HFFc6 (cell line): ENCODE measurements at places on chromosomes 13 and 19. TPM values are rescaled to one million over a fixed set of nuclear protein-coding genes. Genes with fewer than 3 reads are reported as not detected.

GRCh38 chr13:23580684-23581060 is 10.5 kb downstream of the TNFRSF19 start:
- peak overlapping the region; percentile 77 for H3K27ac ChIP-seq
- no peaks in the 10 kb centered on the region; the same call in 1 of the 2 replicates for H3K27me3 ChIP-seq
- no peak for DNase-seq
- H3K4me1 ChIP-seq = peaks cover 31% of the 10 kb centered on the region
- H3K36me3 ChIP-seq = no peaks in the 10 kb centered on the region

GRCh38 chr19:44879309-44880065 is 11.6 kb upstream of the TOMM40 start:
- no peak overlapping the region for H3K27ac ChIP-seq
- H3K27me3 ChIP-seq = no peaks in the 10 kb centered on the region; the same call in 1 of the 2 replicates
- H3K4me1 ChIP-seq = peaks cover 24% of the 10 kb centered on the region
- peaks cover 31% of the 10 kb centered on the region for H3K36me3 ChIP-seq
- no peak for DNase-seq

- no peak for DNase-seq
- no peaks in the 10 kb centered on the region for H3K4me1 ChIP-seq
- H3K36me3 ChIP-seq = peaks cover 4% of the 10 kb centered on the region; the same call in 1 of the 2 replicates
Measured at GRCh38 chr13:88701551-88701950, 1030.4 kb downstream of the SLITRK5 start.

- DNase-seq = no peak
- no peaks in the 10 kb centered on the region for H3K36me3 ChIP-seq
- H3K27me3 ChIP-seq = peaks cover 11% of the 10 kb centered on the region
- no peaks in the 10 kb centered on the region for H3K4me1 ChIP-seq
Measured at GRCh38 chr19:33774751-33775150, 21.9 kb upstream of the KCTD15 start.

DNA sequence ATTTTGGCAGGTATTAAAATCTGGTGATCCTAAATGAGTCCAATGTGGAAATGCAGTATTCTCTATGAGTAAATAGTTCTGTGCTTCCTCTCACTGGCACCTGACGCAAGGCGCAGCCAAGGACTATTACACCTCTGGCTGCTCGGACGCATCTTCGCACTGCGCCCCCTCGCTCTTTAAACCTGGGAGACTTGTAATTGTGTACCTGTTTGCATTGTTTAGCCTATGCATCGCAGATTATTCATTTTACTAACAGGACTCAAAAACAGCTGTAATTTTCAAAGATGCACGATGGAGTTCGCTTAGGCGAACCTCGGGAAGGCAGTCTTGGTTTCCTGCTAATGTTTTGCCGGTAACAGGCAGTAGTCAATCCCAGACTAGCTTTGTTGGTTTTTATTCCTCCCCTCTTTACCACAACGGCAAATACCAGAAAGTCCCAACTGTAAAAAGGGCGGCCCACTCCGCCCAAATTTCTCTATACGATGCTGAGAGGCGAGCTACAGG is 113.2 kb downstream of the KCNRG start:
- peaks cover 35% of the 10 kb centered on the region for H3K4me1 ChIP-seq
- H3K4me3 ChIP-seq = peak overlapping the region; percentile 26; the same call in 1 of the 2 replicates
- H3K27ac ChIP-seq = no peak overlapping the region
- H3K27me3 ChIP-seq = peaks cover 53% of the 10 kb centered on the region

Gene CLEC11A
- 140 to 183 TPM (median 155 TPM) in 3 replicates for total RNA-seq

- no peak overlapping the region for H3K27ac ChIP-seq
- no peaks in the 10 kb centered on the region for H3K4me1 ChIP-seq
- H3K4me3 ChIP-seq = no peak overlapping the region
- DNase-seq = no peak
- H3K36me3 ChIP-seq = no peaks in the 10 kb centered on the region
Measured at GRCh38 chr19:40519352-40520322, 52.8 kb downstream of the SPTBN4 start.

Gene PCDH9
- total RNA-seq = 2.5 to 6.0 TPM (median 4.7 TPM) in 3 replicates

Gene CD22
- 0.54 TPM in 1 of 3 replicates, not detected in the others for total RNA-seq

Gene OR1M1
- not detected in 2 replicates for total RNA-seq

DNA sequence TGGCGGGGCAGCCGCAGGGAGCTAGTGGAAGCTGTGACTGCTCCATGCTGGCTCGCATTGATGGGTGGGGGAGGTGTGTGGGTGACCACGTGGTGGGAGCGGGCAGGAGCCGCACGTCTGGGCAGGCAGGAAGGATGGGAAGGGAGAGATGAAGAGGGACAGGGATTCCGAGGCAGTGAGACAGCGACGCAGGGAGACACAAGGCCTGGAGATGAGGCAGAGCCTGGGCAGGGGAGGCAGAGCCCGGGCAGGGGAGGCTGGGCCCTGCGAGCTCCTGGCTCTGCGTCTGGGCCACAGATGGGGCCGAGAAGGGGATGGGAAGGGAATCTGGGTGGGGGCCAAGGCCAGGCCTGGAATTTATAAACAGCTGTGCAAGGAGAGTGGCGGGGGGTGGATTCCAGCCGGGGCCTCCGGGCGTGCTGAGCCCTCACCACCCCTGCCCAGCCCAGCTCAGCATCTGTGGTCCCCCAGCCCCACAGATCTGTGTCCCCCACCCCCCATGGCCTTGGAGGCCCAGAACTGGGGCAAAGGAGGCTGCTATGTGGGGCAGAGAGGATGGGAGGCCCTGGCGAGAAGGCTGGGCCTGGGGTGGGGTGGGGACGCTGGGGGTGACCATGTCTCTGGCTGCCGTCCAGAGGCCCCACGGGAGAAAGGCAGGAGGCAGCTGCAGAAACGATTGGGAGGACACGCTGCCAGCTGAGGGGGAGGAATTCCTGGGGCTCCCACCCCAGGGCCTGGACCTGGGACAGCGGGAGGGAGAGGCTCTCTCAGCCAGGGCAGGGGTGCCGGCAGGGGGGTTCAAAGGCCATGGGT is 6.0 kb downstream of the EHD2 start:
- peaks cover 88% of the 10 kb centered on the region for H3K4me1 ChIP-seq
- peak overlapping the region; percentile 86 for H3K4me3 ChIP-seq
- H3K27me3 ChIP-seq = peaks cover 3% of the 10 kb centered on the region
- peaks cover 40% of the 10 kb centered on the region for H3K36me3 ChIP-seq
- peak overlapping the region; percentile 82 for H3K27ac ChIP-seq
- DNase-seq = peak; percentile 100

Gene KLF1
- not detected in 3 replicates for total RNA-seq

Gene CDX2
- total RNA-seq = not detected in 2 replicates

GRCh38 chr19:35332817-35333216 is 3.8 kb downstream of the CD22 start:
- no peaks in the 10 kb centered on the region for H3K36me3 ChIP-seq
- peaks cover 67% of the 10 kb centered on the region for H3K27me3 ChIP-seq
- H3K27ac ChIP-seq = no peak overlapping the region
- H3K4me3 ChIP-seq = no peak overlapping the region
- no peak for DNase-seq

Gene IL12RB1
- not detected in 2 replicates for total RNA-seq

GRCh38 chr13:99813336-99814095 is 158.1 kb downstream of the ZIC5 start:
- H3K4me3 ChIP-seq = peak overlapping the region; percentile 48
- DNase-seq = peak; percentile 6
- H3K27ac ChIP-seq = no peak overlapping the region; the same call in 1 of the 2 replicates
- H3K36me3 ChIP-seq = no peaks in the 10 kb centered on the region
- H3K27me3 ChIP-seq = peaks cover 8% of the 10 kb centered on the region

- no peaks in the 10 kb centered on the region for H3K4me1 ChIP-seq
- H3K27me3 ChIP-seq = peaks cover 1% of the 10 kb centered on the region; the same call in 1 of the 2 replicates
- H3K36me3 ChIP-seq = 0 out of 2 replicates have a peak, but pooled peaks cover 3% of the 10 kb centered on the region
- no peak for DNase-seq
Measured at GRCh38 chr13:58500938-58501337, 869.4 kb downstream of the PCDH17 start.

GRCh38 chr19:11657307-11657706 is 60.0 kb downstream of the ZNF627 start:
- no peak overlapping the region for H3K4me3 ChIP-seq
- peaks cover 5% of the 10 kb centered on the region; the same call in 1 of the 2 replicates for H3K27me3 ChIP-seq
- H3K4me1 ChIP-seq = no peaks in the 10 kb centered on the region
- H3K36me3 ChIP-seq = peaks cover 32% of the 10 kb centered on the region
- DNase-seq = no peak

Gene ZNF570
- 1.8 and 4.6 TPM in 2 replicates for total RNA-seq

DNA sequence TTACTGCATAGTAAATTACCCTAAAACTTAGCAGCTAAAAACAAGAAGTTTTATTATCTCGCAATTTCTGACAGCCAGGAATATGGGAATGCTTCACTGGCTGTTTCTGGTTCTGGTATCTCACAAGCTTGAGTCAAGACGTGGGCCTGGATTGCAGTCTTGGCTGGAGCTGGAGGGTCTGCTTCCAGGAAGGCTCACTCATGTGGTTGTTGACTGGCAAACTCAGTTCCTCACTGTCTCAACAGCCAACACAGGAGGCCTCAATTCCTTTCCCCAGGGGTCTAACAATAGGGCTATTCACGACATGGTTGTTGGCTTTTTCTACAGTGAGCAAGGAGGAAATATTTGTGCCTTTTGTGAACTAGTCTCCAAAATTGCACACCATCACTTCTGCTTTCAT is 146.3 kb downstream of the GPC5 start:
- H3K4me1 ChIP-seq = no peaks in the 10 kb centered on the region
- H3K4me3 ChIP-seq = no peak overlapping the region
- H3K36me3 ChIP-seq = no peaks in the 10 kb centered on the region

Gene FXYD3
- total RNA-seq = not detected in 3 replicates

- no peak overlapping the region for H3K27ac ChIP-seq
- no peak for DNase-seq
- no peak overlapping the region for H3K4me3 ChIP-seq
- H3K36me3 ChIP-seq = no peaks in the 10 kb centered on the region
- no peaks in the 10 kb centered on the region for H3K27me3 ChIP-seq
Measured at GRCh38 chr13:70720386-70720785, 612.1 kb upstream of the KLHL1 start.

Gene PSPN
- 1.5 to 2.2 TPM (median 2.0 TPM) in 3 replicates for total RNA-seq

- H3K27me3 ChIP-seq = peaks cover 6% of the 10 kb centered on the region
- H3K4me1 ChIP-seq = peaks cover 13% of the 10 kb centered on the region
- no peak overlapping the region for H3K27ac ChIP-seq
- peaks cover 32% of the 10 kb centered on the region for H3K36me3 ChIP-seq
Measured at GRCh38 chr13:98334620-98335205, 157.6 kb upstream of the RNF113B start.

- peaks cover 1% of the 10 kb centered on the region; the same call in 1 of the 2 replicates for H3K27me3 ChIP-seq
- no peak overlapping the region for H3K4me3 ChIP-seq
- no peak for DNase-seq
- peaks cover 75% of the 10 kb centered on the region for H3K36me3 ChIP-seq
Measured at GRCh38 chr19:9671655-9672054, 3.2 kb downstream of the ZNF562 start.

DNA sequence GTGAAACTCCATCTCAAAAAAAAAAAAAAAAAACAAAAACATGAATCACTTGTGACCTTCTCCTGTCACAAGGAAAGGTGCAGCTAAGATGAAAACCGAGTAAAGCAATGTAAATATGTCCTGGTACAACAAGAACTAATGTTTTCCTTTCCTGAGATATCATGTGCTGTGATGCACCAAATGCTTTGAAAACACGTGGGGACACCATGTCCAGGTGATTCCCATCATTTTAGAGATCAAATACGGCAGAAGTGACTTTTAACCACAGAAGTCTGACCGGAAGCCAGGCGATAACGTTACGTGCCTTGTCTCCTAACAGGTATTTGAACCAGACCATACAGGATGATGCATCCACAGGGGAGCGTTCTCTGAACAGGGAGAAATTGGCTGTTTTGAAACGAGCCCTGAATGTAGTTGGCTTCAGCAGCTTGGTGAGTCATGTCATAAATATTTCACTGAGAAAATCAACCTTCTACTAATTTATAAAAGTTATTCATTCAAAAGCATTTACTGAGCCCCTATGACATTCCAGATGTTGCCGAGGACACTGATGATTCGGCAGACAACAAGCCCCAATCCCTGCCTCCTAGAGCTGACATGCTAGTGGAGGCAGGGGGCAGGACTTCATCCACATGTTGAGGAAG is 328.1 kb downstream of the MYO16 start:
- peaks cover 2% of the 10 kb centered on the region; the same call in 1 of the 2 replicates for H3K27me3 ChIP-seq
- H3K27ac ChIP-seq = peak overlapping the region; percentile 70
- H3K4me3 ChIP-seq = peak overlapping the region; percentile 68
- peaks cover 28% of the 10 kb centered on the region for H3K4me1 ChIP-seq
- H3K36me3 ChIP-seq = no peaks in the 10 kb centered on the region
- peak; percentile 73 for DNase-seq

DNA sequence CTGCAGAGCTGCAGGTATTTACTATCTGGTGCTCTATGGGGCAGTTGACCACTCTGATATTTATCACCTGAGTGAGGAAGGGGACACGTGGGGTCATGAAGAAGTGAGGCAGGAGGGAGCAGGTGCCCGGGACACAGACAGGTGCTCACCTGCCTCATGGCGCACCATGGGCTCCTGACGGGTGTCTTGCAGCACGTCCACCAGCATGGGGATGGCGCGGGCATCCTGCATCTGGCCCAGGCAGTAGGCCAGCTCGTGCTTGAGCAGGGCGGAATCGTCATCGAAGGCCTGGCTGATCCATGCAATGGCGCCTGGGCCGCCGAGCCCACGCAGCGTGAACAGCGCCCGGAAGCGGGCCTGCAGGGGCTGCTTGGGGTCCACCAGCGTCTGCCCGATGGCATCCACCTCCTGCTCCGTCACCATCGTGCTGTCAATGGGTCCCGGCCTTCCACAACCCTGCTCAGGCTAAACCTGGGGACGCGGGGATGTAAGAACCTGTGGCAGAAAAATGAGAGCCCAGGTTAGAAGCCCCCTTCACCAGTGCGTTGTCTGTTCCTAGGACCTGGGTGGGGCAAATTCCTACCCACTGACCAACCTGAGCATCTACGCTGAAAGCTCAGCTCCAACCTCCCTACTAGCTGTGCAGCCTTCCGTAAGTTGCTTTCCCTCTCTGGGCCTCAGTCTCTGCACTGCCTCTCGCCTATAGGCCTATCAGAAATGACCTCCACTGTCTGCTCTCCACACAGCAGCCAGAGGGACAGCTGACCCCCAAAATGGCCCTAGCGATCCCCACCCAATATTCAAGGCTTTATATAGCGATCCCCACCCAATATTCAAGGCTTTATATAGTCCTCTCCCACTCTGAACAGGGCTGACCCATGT is 3.8 kb downstream of the DOHH start:
- no peak overlapping the region for H3K4me3 ChIP-seq
- no peak for DNase-seq
- H3K27me3 ChIP-seq = no peaks in the 10 kb centered on the region
- H3K36me3 ChIP-seq = peaks cover 15% of the 10 kb centered on the region

GRCh38 chr19:53461866-53462265 is 5.7 kb upstream of the ZNF813 start:
- H3K27me3 ChIP-seq = peaks cover 5% of the 10 kb centered on the region
- H3K27ac ChIP-seq = no peak overlapping the region
- DNase-seq = no peak
- peaks cover 63% of the 10 kb centered on the region for H3K36me3 ChIP-seq

GRCh38 chr13:99296398-99296797 is 10.8 kb downstream of the GPR183 start:
- H3K4me3 ChIP-seq = no peak overlapping the region
- no peaks in the 10 kb centered on the region for H3K36me3 ChIP-seq
- no peaks in the 10 kb centered on the region for H3K27me3 ChIP-seq

Gene SIGLEC11
- not detected in 3 replicates for total RNA-seq

Gene ZNF574
- total RNA-seq = 13.6 to 15.9 TPM (median 15.6 TPM) in 3 replicates

DNA sequence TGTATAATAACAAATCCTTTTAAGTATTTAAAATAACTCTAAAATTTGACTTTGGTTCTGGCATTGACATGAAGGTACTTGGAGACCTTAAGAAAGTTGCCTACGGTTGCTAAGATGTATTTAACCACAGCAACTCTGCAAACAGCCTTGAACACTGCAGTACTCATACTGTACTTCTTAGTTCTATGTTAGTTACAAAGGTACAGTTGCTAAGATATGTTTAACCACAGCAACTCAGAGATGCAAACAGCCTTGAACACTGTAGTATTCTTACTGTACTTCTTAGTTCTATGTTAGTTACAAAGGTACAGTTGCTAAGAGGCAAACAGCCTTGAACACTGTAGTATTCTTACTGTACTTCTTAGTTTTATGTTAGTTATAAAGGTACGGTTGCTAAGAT is 268.3 kb upstream of the MIR17HG start:
- no peaks in the 10 kb centered on the region for H3K36me3 ChIP-seq
- H3K27ac ChIP-seq = no peak overlapping the region
- H3K27me3 ChIP-seq = no peaks in the 10 kb centered on the region
- no peaks in the 10 kb centered on the region for H3K4me1 ChIP-seq
